Activated CD4-positive, alpha-beta T cell treated with anti-CD3 and anti-CD28 coated beads for 36 hours (primary cell): ENCODE measurements at places on chromosomes 4 and X. TPM values are rescaled to one million over a fixed set of nuclear protein-coding genes. Genes with fewer than 3 reads are reported as not detected.

DNA sequence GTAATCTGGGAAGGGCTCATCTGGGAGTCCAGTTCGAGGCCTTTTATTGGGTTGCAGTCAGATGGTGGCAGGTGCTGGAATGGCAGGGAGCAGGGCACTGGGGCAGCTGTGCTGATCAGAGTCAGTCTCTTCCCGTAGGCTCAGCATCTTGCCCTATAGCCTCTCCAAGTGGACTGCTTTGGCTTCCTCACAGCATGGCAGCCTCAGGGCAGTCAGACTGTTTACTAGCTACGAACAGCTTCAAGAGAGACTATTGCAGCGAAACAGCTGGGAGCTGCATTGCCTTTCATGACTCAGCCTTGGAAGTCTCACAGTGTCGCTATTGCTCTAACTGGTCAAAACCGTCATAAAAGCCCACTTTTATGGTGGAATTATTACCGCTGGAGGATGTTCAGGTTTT lies 26.8 kb upstream of the DUSP21 start:
- no peak for DNase-seq

The CTAG1A gene
- total RNA-seq, result not detected

The DCAF12L1 gene
- not detected for total RNA-seq

- DNase-seq, result no peak
Observed at GRCh38 chrX:24298191-24298590, 15.7 kb downstream of the SUPT20HL2 start.

DNA sequence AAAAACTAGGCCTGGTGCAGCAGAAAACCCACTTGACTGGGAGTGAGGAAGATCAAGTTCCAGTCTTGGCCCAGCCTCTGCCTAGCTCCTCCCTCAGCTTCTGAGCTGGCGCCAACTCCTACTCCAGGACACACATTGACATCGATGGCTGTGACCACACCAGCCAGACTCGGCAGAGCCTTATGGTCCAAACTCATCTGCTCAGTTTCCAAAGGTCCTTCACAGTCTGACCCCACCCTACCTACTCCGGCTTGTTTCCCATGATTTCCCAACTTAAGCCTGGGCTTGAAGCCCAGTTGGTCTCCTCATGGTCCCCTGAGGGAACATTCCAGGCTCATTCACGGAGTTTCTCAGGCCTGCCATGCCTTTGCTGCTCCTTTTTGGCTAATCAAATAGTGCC lies 10.1 kb downstream of the ELF4 start:
- no peak for DNase-seq

The VCX gene
- not detected for total RNA-seq

GRCh38 chr4:100736641-100737451 lies 219.0 kb upstream of the EMCN start:
- no peak for DNase-seq

- no peak for DNase-seq
Observed at GRCh38 chrX:133661962-133662839, 246.9 kb upstream of the GPC4 start.

The GRID2 gene
- not detected for total RNA-seq

DNA sequence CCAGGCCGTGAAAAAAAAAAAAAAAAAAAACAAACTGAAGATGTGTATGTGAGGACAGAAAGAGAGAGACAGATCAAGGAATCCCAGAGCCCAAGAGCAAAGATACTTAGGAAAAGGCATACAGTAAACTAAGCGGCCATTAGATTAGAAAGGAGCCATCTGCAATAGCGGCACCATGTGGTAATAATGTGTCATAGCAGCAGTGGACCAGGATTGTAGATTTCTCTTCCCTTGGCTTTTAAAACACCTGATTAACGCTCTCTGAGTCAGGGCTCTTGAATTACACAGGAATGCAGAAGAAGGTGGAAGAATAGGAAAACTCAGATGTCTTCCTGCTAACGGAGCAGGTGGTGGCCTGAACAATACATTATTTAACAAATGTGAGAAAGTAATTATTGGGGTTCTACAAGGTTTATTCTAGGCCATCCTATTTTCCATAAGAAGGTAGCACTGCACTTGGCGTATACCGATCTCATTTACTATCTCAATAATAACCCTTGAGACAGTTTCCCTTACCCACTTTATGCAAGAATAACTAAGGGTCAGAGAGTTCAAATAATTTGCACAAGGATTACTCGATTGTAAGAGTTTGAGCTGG lies 182.7 kb downstream of the KCNIP4 start:
- peak; percentile 46 for DNase-seq

- no peak for DNase-seq
Observed at GRCh38 chr4:189279188-189279587, 661.5 kb upstream of the FRG1 start.

GRCh38 chrX:132482632-132483031 lies 6.2 kb downstream of the MBNL3 start:
- no peak for DNase-seq

The TEX13B gene
- not detected for total RNA-seq

- no peak for DNase-seq
Observed at GRCh38 chr4:19969492-19969891, 282.2 kb upstream of the SLIT2 start.

The RAB39B gene
- total RNA-seq, result 16.4 TPM

The SSX2B gene
- not detected for total RNA-seq

DNA sequence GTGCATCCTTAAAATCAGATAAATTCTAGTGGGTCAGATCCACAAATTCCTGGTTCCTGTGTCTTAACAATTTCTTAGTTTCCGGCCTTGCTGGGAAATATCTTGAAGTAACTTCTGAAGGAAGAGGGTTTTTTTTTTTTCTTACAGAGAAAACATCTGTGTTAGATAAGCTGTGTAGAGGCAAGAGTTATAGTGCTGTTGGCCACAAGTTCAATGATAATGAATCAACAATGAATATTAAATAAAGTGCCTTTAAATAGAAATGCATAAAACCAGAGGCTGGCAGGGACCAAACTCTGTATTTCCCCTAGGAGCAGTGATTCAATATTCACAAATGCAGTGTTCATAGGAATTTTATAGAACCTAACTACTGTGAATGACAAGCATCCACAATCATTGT lies 711.9 kb upstream of the ATOH1 start:
- no peak for DNase-seq

GRCh38 chr4:86233681-86234080 lies 126.2 kb downstream of the MAPK10 start:
- DNase-seq, result no peak

DNA sequence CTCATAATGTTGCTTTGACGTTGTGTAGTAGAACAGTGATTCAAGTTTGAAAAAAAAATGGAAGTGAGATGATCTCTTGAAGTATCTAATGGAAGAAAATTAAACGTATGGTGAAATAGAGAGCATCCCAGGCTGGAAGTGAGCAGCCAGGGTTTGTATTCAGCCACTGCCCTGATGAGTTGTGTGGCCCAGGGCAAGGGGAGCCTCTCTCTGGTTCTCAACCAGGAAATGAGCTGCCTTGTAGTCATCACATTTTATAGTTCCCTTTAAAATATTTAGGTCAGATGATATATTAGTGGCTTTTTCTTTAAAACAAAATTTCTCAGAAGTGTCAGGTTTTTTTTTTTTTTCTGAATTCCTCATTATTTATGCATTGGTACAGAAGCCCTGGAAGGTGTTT lies 150.3 kb downstream of the GPAT3 start:
- DNase-seq, result no peak

- DNase-seq, result peak; percentile 91
Observed at GRCh38 chrX:12949927-12950656, 24.8 kb upstream of the TMSB4X start.

DNA sequence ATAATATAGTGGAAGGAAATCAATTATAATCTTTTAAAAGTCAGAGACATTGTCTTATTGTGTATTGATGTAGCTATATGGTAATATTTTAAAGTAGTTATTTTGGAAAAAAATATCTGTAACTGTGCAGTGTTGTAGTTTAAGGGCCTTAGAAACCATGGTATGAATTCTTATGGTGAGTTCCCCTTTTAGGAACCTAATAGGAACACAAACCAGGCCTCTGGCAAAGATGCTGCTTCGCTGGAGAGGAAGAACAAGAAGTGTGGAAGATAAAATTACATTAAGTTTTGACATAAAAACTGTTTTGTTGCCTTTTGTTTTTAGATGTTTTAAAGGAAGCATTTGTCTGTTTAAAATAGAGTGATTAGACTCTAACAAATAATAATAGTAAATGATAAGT lies 10.9 kb upstream of the TMPRSS11D start:
- DNase-seq, result no peak

DNA sequence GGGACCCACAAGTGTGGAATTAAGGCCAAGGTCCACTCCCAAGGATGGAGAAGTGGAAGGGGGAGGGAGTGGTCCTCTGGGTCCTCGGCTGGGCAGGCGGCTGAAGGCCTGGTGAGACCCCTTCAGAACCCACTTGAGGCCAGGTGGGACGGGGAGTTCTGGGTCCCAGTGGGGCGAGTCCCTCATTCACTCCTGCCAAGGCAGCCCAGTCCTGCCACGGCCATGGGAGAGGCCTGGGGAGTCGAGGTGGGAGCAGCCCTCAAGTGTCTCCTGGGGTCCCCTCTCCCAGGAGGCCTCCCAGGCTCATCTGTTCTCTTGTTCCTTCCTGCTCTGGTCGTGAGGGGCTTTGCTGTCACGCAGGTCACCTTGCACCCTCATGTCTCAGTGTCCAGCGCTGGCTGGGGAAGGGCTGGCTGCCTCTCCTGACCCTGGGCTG lies 6.1 kb upstream of the SH3BP2 start:
- no peak for DNase-seq

- no peak for DNase-seq
Observed at GRCh38 chrX:149628280-149628679, 3.3 kb downstream of the TMEM185A start.

The PNMA5 gene
- total RNA-seq, result 0.05 TPM

DNA sequence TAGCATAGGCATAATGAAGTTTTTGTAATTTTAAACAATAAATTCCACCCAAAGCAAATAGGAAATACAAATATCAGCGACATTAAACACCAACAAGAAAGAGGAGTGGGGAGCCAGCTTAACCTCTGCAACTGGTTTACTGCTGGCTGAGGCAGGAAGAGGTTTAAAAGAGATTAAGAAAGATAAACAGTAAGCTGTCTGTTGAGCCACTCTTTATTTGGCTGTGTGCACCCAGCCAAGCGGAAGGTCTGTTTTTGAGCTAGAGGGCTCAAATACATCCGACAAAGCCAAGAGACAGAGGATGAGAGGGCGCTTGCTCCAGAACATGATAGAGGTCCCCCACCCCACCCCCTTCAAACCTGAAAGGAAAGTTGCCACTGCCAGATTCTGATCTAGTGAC lies 191.4 kb downstream of the MGST2 start:
- no peak for DNase-seq

DNA sequence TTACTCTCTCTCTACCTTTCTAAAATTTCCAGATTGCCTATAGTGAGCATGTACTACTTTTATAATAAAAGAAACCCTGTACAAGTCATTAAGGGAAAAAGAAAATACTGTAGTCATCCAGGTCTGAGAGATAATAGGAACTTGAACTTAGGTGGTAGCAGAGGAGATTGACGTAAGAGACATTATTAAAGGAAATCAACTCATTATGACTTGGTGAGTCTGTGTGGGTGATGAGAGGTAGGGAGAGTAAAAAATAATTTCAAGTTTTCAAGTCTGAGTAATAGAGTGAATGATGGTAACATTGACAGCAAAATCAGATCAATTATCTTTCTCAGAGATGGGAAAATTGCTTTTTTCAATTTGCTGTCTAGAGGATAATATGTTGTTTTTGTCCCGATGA lies 44.0 kb upstream of the ZCCHC12 start:
- no peak for DNase-seq

DNA sequence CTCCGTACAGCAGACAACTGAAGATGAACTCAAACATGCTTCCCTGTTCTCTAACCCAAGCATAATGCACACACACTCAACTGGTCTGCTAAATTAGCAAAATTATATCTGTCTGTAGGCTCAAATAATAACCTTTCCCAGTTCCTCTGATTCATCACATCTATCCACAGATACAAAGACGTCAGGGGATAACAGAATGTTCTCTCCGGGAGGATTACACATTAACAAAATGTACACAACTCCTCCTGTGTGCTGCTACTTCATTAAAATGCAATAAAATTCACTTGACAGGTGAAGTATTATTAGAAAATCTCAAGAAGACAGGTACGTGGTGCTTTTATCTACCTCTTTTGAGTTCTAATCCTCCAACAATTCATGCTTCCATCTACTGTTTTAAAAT lies 57.4 kb downstream of the FAT1 start:
- DNase-seq, result no peak

DNA sequence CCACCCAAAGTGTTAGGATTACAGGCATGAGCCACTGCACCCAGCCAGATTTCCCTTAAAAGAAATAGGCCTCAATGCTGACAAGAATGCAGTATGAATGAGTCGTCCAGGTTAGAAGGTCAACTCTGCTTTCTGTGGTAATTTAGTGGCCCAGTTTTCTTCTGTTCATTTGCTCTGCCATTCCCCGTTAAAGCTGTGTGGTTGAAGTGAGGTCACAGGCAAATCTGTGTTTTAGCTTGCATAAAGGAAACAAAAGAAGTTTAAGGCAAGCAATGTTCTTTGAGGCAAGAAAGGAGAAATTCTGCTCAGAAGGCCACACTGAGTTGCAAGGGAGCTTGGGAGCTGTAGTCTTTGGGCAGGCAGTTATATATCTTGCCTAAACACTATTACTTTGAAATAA lies 176.8 kb downstream of the LARP7 start:
- DNase-seq, result peak; percentile 16

DNA sequence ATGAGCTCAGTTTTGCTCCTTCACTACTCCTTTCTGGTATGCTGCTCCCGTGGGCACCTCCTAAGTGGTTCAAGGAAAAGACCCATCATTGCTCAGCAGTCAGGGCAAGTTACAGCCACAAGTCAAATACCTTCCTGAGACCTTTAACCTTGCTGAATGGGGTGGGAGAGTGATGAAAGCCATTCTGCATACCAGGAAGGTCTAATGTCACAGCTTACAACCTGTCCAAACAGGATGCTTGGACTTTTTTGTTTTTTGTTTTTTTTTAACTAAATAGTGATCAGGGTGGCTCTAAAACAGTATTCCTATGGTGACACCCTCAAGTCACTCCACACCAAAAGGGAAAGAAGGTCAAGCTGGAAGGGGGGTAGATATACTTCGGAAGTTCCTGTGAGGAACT lies 93.1 kb downstream of the GPC3 start:
- no peak for DNase-seq

DNA sequence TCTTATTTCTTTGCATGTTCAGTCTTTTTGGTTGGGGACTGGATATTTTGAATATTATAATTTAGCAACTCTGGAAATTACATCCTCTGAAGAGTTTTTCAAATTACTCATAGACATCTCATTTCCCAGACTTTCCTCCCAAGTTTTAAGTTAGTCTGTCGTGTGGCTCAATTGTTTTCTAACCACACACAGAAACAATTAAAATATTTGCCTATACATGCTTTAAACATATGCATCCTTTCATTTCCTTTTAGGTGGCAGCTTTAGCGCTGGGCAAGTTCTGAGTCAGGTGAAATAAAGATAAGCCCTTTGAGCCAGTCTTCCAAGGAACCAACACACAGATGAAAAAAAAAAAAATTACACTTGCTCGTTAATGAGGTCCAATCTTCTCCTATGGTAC lies 307.0 kb upstream of the SPOCK3 start:
- DNase-seq, result no peak
